Chondrocyte (in vitro differentiated cells): ENCODE measurements at places on chromosomes 7 and 10.

- no peak for DNase-seq
Observed at GRCh38 chr7:48992816-48993215, 68.5 kb downstream of the CDC14C start.

DNA sequence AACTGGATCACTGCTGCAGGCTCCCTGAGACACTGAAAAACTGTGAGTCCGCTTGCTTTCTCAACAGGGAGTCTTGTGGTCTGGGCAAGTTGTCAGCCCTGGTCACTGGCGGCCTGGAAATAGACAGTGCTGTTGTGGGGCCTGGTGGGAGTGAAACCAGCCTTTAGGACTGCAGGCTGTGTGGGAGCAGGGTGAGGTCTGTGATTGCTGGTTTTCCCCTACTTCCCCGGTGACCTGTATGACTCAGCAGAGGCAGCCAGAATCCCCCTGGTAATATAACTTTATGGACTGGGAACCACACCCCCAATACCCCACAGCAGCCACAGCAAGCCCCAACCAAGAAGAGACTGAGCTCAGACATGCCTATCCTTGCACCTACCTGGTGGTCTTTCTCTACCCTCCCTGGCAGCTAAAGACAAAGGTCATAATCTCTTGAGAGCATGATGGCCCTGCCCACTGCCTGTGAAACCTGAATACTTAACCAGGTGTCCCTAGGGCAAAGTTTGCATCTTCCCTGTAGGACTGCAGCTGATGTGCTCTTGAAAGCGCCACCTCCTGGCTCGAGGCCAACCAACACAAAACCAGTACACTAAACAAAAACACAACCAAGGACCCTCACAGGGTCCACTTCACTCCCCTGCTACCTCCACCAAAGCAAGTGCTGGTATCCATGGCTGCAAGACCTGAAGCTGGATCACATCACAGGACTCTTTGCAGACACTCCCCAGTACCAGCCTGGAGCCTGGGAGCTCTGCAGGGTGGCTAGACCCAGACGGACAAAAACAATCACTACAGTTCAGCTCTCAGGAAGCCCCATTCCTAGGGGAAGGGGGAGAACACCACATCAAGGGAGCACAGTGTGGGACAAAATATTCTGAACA lies 7.2 kb upstream of the ADAM22 start:
- DNase-seq = no peak

DNA sequence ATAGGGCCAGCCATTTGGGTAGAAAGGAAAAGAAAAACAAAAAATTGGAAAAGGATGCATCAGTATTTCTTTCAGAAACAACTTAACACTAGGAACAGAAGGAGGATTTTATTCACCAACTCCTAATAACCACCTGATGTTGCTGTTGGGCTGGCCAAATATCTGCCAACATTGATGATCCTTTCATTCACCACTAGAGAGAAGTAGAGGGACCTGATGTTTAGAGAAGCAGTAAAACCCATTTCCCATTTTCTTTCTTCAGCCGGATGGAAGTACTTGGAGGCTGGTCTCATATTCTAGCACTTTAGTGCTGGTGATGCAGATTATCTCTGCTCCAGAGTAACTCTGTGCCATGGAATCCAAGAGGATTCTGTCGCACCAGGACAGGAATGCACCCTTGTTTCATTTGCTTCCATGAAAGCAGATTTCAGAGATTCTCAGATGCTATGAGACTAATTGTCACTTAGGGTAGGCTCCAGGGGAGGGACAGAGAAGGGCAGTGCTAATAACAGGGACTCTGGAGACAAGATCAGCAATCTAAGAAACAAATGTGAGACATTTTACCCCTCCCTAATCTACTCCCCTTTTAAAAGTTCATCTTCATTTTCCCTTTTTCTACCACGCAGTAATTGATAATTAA lies 3.1 kb downstream of the KLLN start:
- DNase-seq = no peak

GRCh38 chr10:22852712-22853353 lies 75.0 kb upstream of the ARMC3 start:
- DNase-seq = no peak

DNA sequence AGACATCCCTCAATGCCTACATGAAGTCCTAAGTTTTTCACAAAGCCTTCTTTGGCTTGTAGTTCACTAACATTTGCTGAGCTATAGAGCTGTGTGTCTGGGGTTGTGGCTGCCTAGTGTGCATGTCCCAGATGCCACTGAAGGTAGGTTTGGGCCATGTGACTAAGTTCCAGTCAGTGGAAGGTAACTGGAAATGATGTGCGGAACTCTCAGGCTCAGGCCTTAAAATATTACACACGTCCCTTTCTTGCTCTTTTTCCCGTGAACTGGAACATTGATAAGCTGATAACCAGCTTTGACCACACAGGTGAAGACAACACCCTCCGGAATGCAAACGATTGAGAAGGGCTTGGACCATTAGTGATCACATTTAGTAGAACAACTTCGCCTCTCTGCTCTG lies 358.1 kb downstream of the GATA3 start:
- DNase-seq = no peak

GRCh38 chr7:4960363-4960762 lies 1.4 kb upstream of the MMD2 start:
- peak; percentile 44 for DNase-seq

GRCh38 chr10:78600740-78601139 lies 468.0 kb upstream of the ZMIZ1 start:
- no peak for DNase-seq

- no peak for DNase-seq
Observed at GRCh38 chr7:155652156-155653114, 8.0 kb downstream of the RBM33 start.
